Heart left ventricle (tissue), 16 donors: ENCODE measurements at places on chromosomes 3 and 15.

DNA sequence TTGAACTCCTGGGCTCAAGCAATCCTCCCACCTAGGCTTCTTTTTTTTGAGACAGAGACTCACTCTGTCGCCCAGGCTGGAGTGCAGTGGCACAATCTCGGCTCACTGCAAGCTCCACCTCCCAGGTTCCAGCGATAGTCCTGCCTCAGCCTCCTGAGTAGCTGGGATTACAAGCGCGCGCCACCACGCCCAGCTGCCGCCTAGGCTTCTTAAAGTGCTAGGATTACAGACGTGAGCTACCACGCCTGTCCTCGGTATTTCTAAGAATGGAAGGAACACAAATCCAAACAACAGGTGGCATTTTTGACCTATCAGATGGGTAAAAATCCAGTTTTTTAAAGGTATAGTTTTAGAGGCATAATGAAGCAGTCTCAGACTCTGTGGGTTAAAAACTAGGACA lies 113.8 kb downstream of the ANP32A start:
- DNase-seq: no peak

DNA sequence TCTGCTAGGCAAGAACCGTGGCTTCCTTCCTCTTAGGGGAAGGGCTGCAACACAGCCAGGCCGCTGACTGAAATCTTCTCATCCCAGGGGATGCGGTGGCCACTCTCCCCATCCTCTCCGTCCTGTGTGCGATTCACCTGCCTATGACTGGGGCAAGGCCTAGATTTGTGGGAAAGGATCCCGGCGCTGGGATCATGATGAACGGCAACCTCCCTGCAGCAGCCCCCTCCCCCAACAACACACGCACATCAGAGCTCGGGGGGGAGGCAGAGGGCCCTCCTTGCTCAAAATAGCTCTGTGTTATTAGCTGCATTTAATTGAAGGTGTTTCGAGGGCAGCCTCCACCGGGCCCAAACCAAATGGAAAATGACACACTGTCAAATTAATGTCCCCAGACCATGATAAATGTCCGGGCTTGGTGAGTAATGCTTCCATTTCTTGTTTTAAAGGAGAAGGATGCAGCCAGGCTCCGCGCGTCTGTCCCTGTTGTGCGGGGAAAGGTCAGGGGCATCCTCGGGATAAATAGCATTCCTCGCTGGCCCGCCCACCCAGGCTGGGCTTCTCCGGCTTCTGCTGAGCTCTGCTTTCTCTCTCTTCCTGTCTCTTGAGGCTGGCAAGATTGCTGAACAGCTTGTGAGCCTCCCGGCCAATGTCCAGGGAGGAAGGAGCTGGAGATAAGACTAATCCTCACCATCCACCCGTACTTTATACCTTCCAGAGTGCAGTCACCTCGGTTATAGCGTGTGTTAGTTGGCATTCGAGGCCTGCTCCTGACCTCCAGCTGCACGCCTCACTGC lies 56.4 kb upstream of the TLE3 start:
- DNase-seq: no peak

DNA sequence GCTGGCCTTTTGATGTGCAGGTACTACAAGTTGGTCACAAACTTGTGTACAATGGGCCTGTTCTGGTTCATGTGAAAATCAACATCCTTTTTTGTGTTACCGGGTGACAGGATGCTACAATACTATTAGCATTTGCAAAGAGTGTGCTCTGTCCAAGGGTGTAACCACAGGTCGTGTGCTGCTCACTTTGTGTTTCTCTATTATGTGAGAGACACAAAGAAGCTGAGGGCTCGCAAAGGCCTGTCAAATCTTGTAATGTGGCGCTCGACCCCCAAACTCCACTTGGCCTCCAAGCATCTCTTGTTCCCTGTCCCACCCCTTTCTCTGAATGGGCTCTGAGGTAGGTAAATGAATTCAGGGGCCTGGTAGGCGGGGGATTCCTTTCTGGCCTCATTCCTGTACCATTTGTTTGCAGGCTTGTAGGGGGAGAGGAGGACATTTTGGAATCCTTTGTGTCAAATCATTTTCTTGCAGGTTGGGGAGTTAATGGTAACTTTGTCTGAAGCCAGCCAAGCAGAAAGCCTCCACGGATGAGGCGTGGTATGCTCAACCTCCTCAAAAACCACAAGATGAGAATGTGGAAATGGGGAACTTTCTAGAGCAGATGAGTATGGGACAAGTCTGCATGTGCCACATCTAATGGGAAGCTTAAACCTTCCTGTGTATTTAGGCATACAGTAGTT lies 109.1 kb downstream of the OPA1 start:
- no peak for DNase-seq

DNA sequence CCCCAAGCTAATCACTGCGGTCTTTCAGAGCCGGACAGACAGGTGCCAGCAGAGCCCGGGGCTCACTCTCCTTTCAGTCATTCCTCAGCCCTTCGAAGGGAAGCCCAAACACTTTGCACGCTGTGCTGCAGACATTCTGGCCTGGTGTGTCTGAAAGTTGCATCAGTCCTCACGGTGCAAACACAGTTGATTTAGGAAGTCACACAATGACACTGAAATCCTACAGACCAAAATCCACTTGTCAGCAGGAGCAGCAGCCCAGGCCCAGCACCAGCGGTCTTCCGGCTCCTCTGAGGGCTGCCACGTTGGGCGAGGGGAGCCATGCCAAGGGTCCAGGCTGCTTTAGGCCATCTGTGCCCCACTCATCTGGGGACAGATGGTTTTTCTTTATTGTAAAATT lies 61.6 kb downstream of the RGMA start:
- DNase-seq: peak; percentile 65

- DNase-seq: no peak
Measured at GRCh38 chr15:43132830-43133429, 456 bp upstream of the TMEM62 start.

DNA sequence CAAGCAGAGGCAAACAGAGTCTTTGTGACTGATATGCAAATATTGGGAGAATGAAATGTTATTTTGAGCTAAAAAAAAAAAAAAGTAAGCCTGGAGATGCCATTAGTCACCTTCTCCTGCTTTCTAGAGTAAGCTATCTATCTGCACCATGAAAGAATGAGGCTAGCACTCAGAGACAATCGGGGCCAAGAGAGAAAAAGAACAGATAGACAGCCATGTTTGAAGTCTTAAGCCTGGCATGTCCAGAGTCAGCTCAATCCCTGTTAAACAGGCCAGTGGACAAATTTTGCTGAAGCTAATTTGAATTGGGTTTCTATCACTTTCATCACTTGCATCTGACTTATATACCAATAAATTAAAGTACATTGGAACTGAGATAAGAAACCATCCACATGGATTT lies 204.4 kb downstream of the SLC9A9 start:
- no peak for DNase-seq

DNA sequence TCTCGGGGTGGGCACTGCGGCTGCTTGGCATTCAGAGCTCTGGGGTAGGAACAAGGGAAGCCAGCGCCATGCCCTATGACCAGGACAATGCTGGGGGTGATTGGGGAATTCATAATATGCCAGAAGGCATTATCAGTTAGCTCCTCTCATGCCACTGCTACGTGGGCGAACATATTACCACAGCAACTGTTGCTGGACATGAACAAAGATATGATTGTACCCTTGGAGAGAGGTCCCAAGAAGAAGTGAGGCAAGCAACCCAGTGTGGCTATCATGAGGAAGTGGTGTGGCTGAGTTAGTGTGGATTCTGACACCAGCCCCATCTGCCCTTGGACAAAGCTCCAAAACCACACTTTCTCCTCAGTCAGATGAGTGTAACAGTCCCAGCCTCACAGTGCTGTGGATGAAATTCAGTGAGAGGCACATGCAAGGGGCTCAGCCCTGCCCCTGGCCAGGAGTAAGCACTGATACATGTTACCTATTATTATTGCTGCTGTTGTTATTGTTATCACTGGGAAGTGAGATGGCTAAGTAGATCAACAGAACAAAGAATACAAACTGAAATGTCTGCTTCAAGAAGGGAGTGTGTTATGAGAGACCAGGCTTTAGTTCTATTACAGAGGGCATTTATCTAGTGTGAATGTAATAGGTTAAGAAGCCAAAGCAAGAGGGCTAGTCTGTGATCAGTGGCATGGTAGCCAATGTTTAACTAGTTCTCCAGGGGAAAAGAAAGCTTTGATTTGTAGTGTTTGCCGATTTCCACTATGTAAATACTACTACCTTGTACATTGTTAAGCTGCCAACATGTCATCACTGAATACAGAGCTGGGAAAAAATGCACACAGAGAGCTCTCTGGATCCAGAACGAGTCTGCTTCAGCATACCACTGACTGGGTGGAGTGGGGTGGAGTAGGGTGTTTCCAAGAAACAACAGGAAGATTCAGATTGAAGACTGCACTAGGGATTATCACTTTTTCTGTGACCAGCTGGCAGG lies 222.3 kb upstream of the EIF1B start:
- DNase-seq: no peak

DNA sequence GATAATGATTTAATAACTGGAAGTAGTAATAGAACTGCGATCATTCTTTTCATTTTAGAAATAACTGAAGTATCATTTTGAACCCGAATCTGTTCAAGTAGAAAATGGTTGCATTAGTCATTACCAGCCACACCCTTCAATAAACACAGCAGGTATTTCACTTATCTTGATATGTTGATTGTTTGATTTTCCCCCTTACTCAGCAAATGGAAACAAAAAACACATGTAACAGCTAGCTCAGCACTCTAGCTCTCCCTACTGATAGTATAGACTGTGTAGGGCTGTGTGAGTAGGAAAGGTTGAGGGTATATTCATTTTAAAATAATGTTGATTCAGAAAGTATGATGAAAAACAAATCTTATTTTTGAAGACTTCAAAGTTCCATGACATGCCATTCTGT lies 1.1 kb upstream of the GPR149 start:
- DNase-seq: no peak

GRCh38 chr15:38378161-38378560 lies 75.8 kb upstream of the FAM98B start:
- DNase-seq: peak; percentile 80

- DNase-seq: no peak
Measured at GRCh38 chr3:175989161-175989560, 1130.0 kb downstream of the NAALADL2 start.
